H1 (cell line): ENCODE measurements at places on chromosomes 7 and 10. TPM values are rescaled to one million over a fixed set of nuclear protein-coding genes. Genes with fewer than 3 reads are reported as not detected.

Gene RSPH10B2
- total RNA-seq, result 0.35 and 0.52 TPM in 2 replicates

Gene NEUROG3
- 0.31 TPM in 1 of 2 replicates, not detected in the other for total RNA-seq

Gene SPDYE16
- total RNA-seq, result not detected in 2 replicates

Gene RAB11FIP2
- 12.7 and 14.5 TPM in 2 replicates for total RNA-seq

Gene MRLN
- not detected in 2 replicates for total RNA-seq
